ENCODE measurements at places on chromosomes 3 and 15. TPM values are rescaled to one million over a fixed set of nuclear protein-coding genes. Genes with fewer than 3 reads are reported as not detected.
A peak's percentile ranks its signal among the peaks of the same experiment; 100 is the strongest.

- H3K4me3 ChIP-seq: no peak overlapping the region
- no peaks in the 10 kb centered on the region for H3K27me3 ChIP-seq
Observed at GRCh38 chr3:101377796-101378195, 57.4 kb upstream of the IMPG2 start.

- H3K27ac ChIP-seq: no peak overlapping the region
- H3K36me3 ChIP-seq: no peaks in the 10 kb centered on the region
- no peaks in the 10 kb centered on the region for H3K27me3 ChIP-seq
- H3K4me1 ChIP-seq: peaks cover 6% of the 10 kb centered on the region
- no peak overlapping the region for H3K4me3 ChIP-seq
- DNase-seq: no peak
Observed at GRCh38 chr3:156664011-156664830, 10.2 kb upstream of the TIPARP start.

DNA sequence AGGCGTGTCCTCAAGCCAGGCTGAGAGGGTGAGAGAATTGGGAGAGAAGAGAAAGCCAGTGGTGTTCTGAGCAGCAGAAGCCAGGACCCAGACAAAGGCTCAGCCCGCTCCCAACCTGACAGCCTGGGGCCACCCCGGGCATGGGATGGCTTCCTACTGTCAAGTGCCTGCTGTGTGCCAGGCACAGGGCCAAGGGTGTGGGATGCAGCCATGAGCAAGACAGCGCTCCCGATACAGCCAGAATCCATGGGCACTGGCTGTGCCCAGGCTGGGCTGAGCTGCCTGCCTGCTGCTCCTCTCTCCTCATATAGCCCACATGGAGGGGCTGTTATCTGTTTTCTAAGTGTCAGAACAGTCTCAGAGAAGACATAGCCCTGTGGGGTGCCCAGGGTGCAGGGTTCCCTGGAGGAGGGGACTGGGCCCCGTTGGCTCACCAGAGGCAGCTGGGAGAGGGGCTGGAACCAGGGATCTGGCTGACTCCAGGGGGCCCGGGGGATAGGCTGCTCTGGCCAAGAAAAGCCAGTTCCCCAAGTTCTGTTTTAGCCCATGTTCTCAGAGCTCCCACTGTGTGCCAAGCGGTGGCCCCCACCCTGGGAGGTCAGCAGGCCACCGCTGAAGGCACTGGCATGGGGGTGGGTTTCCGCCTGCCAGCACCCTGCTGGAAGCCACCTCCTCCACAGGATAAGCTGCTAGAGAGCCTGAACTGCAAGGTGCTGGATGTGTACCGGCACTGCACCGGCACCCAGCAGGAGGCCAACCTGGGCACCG is 39.0 kb downstream of the CFAP100 start:
- no peak overlapping the region for H3K4me3 ChIP-seq
- peak; percentile 12 for DNase-seq
- H3K27ac ChIP-seq: no peak overlapping the region
- H3K4me1 ChIP-seq: no peaks in the 10 kb centered on the region
- H3K36me3 ChIP-seq: peaks cover 23% of the 10 kb centered on the region
- no peaks in the 10 kb centered on the region for H3K27me3 ChIP-seq

GRCh38 chr3:101850246-101851051 is 1.1 kb downstream of the NFKBIZ start:
- no peak overlapping the region for H3K27ac ChIP-seq
- H3K4me1 ChIP-seq: peaks cover 2% of the 10 kb centered on the region
- peak overlapping the region; percentile 98 for H3K4me3 ChIP-seq
- DNase-seq: no peak
- peaks cover 37% of the 10 kb centered on the region for H3K36me3 ChIP-seq
- H3K27me3 ChIP-seq: no peaks in the 10 kb centered on the region

DNA sequence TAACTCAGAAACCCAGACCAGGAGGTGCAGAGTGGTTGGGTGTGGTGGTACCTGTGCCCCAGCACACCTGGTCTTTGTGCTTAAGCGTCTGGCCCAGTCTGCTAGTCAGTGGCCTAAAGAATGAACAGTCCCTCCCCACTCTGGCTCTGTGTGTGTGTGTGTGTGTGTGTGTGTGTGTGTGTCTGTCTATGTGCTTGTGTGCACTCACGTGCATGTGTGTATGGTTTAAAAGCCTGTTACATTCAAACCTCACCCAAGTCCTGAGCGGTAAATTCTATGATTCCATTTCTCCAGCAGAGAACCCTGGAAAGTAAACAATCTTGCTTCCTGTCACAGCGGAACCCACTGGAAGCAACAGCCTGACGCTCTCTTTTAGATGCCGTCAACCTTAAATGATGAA is 34.2 kb downstream of the EDEM1 start:
- H3K4me1 ChIP-seq: no peaks in the 10 kb centered on the region
- no peak overlapping the region for H3K4me3 ChIP-seq
- no peak for DNase-seq
- H3K27ac ChIP-seq: no peak overlapping the region

DNA sequence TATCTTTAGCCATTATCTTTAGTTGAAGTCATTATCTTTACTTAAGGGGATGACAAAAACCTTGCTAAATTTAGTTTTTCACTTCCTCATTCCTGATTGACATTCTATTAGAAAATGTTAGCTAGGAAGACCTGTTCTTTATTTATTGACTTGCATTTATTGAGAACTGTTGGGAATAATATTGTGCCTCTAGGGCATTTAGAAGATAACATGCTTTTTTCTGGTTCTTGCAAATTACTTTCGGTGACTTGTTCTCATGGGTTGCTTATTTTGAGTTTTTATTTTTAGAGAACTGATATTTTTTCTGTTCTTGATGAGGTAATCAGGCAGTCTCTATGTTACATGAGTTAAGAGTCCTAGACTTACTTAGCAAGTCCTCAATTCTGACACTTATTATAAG is 48.3 kb upstream of the CTDSPL start:
- no peaks in the 10 kb centered on the region for H3K36me3 ChIP-seq
- no peak overlapping the region for H3K27ac ChIP-seq
- no peak for DNase-seq
- no peaks in the 10 kb centered on the region for H3K4me1 ChIP-seq
- no peak overlapping the region for H3K4me3 ChIP-seq

- DNase-seq: no peak
- H3K4me1 ChIP-seq: no peaks in the 10 kb centered on the region
- H3K36me3 ChIP-seq: peaks cover 62% of the 10 kb centered on the region
- no peaks in the 10 kb centered on the region for H3K27me3 ChIP-seq
- no peak overlapping the region for H3K4me3 ChIP-seq
Observed at GRCh38 chr3:98589331-98590036, 3.9 kb downstream of the CPOX start.

GRCh38 chr3:152359385-152360248 is 90.9 kb downstream of the MBNL1 start:
- no peak overlapping the region for H3K27ac ChIP-seq
- H3K4me1 ChIP-seq: no peaks in the 10 kb centered on the region
- no peaks in the 10 kb centered on the region for H3K36me3 ChIP-seq
- no peak for DNase-seq
- no peaks in the 10 kb centered on the region for H3K27me3 ChIP-seq

- H3K4me1 ChIP-seq: no peaks in the 10 kb centered on the region
- peak; percentile 22 for DNase-seq
- no peak overlapping the region for H3K27ac ChIP-seq
Observed at GRCh38 chr3:133834621-133835417, 29.2 kb downstream of the SRPRB start.

GRCh38 chr3:7144697-7145308 is 283.9 kb downstream of the GRM7 start:
- no peak overlapping the region for H3K4me3 ChIP-seq
- H3K36me3 ChIP-seq: no peaks in the 10 kb centered on the region
- DNase-seq: peak; percentile 63
- no peaks in the 10 kb centered on the region for H3K4me1 ChIP-seq

GRCh38 chr3:184457329-184457728 is 77.5 kb downstream of the CHRD start:
- no peaks in the 10 kb centered on the region for H3K4me1 ChIP-seq
- DNase-seq: no peak
- no peak overlapping the region for H3K27ac ChIP-seq
- no peak overlapping the region for H3K4me3 ChIP-seq

DNA sequence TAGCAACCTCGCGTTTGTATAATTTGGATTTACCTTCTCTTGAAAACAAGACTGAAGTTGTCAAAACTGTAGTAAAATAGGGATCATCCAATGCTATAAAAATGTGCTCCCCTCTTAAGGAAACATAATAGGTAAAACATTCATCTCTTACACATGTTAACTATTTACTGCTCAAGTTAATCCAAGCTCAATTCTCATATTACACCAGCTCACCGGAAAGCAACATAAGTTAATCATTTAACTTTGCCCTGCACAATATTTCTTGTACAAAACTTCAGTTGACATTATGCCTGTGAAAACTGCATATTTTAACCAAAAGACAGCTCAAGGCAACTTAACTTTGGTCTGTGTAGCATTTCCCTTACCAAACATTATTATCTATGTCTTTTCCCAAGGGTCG is 634.2 kb downstream of the NAALADL2 start:
- no peaks in the 10 kb centered on the region for H3K27me3 ChIP-seq
- no peaks in the 10 kb centered on the region for H3K4me1 ChIP-seq

DNA sequence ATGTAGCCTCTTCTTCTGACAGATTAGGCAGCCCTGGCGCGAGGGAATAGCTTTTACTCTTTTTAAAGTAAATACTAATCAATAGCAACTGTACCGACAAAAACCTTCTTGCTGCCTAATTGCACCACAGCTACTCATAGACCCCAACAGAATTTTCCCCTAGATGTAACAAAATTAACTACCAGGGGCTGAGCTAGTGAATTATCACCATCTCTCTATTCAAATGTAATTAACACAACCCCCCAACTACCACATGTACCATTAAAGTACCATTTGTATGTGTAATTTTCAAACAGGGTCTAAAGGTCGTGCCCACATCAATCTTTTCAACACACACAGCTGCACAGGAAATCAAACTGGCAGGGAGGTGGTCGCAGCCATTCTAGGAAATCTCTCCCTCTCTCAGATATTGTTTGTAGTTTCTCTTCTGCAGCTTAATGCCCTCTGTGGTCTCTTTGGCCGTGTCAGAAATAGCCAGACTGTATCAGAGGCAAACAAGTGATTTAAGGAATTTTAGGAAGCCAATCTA is 322.9 kb downstream of the RORA start:
- no peak overlapping the region for H3K4me3 ChIP-seq
- H3K4me1 ChIP-seq: no peaks in the 10 kb centered on the region
- H3K27me3 ChIP-seq: no peaks in the 10 kb centered on the region
- H3K27ac ChIP-seq: no peak overlapping the region

GRCh38 chr15:67446449-67446848 is 74.5 kb upstream of the C15orf61 start:
- no peaks in the 10 kb centered on the region for H3K27me3 ChIP-seq
- no peak overlapping the region for H3K27ac ChIP-seq
- no peak overlapping the region for H3K4me3 ChIP-seq
- no peaks in the 10 kb centered on the region for H3K4me1 ChIP-seq
- no peaks in the 10 kb centered on the region for H3K36me3 ChIP-seq

ANP32A gene
- 318 TPM for total RNA-seq

CLRN1 gene
- not detected for total RNA-seq

TTC23 gene
- 12.2 TPM for total RNA-seq

CCDC80 gene
- total RNA-seq: 4.6 TPM

SPG21 gene
- total RNA-seq: 64.2 TPM

ARNT2 gene
- 9.5 TPM for total RNA-seq

DUOX2 gene
- 0.42 TPM for total RNA-seq

ISLR gene
- 0.35 TPM for total RNA-seq

FANCD2OS gene
- total RNA-seq: not detected

CPB1 gene
- not detected for total RNA-seq
